Fibroblast of skin of right biceps (primary cell): ENCODE measurements at places on chromosomes 5 and 9.

DNA sequence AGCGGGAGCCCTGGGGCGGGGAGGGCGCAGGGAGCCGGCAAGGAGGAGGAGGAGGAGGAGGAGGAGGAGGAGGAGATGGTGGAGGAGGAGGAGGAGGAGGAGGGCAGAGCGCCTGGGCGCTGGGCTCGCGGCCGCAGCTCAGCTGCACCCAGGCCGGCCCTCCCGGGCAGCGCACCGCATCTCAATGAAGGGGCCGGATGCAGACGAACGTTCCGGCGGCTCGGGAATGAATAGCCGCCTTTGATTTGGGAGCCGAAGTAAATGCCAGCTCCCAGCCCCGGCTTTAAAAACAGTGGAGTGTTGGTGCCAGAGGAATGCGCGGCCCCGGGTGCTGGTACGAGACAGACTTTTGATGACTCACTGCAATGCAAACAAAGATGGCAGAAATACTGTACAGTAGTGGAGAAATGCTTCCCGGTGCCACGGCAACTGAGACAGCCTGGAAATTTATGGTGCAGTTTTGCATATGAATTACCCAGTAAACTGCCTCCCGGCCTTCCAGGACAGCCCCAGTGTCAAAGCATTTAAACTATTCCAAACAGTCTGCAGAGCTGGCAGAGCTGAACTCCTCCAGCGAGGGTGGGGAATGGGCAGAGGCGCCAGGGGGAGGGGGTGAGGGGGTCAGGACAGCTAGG, 43.1 kb downstream of the NACC2 start:
- DNase-seq: peak; percentile 98

DNA sequence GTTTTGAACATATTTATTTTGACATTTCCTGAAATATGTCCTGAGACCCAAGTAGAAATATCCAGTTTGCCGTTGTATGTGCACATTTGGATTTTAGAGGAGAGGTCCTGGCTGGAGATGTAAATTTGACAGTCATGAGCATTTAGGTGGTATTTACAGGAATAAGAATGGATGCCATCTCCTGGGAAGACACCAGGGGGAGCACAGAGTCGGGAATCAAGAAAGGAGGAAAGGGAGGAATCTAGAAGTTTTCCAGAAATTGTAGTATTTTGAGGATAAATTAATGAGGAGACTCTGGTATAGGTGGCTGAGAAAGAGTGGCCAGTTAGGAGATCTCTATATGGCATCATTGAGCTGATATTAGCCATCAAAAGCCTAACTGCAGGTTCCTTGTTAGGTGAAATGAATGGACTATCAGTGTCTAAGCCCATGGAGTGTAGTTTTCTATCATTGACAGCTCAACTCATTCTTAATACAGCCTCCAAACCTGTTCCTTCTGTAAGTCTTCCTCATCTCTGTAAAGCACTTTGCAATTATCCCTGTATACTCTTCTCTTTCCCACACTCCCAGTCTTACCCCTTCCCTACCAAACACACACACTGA, 7.2 kb downstream of the GAPT start:
- DNase-seq: peak; percentile 24

GRCh38 chr5:157714596-157714864, 16.7 kb upstream of the THG1L start:
- DNase-seq: peak; percentile 15

- DNase-seq: peak; percentile 18
Measured at GRCh38 chr5:118354797-118355196, 633.5 kb downstream of the DTWD2 start.

DNA sequence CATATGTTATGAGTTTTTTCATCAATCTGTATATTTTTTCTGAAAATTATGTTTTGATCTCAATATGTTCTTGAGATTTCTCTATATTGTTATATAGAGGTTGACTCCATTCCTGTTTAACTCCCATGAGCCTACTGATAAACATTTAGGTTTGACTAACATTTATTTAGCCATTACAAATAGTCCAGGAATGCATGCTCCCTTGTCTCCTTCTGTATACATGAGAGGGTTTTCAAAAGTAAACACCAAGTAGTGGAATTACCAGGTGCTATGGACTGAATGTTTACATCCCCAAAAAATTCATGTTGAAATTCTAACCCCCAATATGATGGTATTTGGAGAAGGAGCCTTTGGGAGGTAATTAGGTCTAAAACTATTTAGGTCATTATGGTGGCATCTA, 3.5 kb upstream of the OR5C1 start:
- DNase-seq: no peak

- peak; percentile 16 for DNase-seq
Measured at GRCh38 chr9:121558473-121558872, 58.8 kb upstream of the GGTA1 start.
